Esophagus mucosa (tissue), 1 donor: ENCODE measurements at places on chromosomes 1 and 21. TPM values are rescaled to one million over a fixed set of nuclear protein-coding genes. Genes with fewer than 3 reads are reported as not detected.

GRCh38 chr1:34713443-34713842 is 41.4 kb upstream of the GJB5 start:
- no peak for ATAC-seq

DNA sequence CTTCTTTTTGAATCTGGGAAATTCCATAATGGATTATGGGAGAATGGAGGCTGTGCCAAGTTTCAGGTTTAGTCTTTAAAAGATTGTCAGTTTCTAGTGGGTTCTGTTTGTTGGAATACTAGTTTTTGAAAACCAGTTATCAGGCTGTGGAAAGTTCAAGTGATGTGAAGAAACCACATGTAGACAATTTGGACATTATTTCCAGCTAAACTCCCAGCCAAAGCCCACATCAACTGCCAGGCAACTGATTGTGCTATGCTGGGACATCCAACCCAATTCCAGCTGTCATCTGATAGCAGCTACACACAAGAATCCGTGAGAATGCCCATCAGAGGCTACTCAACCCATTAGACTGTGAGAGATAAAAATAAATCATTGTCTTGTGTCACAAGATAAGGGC is 546.1 kb upstream of the ADAMTS5 start:
- no peak for ATAC-seq

DNA sequence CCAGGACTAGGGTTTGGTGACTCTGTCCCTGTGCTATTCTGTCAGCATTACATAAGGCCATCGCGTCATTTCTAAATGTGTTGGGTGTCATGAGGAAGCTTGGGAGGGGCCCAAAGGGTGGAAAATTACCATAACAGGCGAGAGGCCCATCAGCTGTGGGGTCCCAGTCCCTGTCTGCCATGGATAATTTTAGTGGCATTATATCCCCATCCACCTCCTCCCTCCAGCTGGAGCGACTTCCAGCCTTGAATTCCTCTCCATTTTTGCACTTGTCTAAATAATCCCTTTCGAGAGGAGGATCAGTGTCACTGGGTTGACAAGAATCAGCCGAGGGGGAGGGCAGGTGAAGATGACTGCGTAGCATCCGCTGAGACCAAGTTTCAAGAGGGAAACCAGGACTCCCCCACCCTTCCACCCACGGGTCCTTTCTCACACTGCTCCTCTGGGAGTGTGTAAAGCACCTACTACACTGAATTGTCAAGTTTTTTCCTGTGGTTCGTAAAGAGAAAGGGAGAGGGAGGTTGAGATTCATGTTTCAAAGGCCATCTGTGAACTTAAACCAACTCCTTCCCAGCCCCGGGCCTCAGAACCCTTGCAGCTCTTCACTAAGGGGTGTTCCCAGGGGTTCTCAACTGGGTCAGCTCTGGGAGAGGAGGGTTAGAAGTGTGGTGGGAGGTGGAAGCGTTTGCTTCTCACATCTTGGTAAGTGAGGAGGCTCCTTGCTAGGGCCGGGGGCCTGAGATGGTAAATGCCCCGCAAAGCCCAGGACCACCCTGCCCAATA is 29.2 kb downstream of the VASH2 start:
- no peak for ATAC-seq

GRCh38 chr1:65412256-65412983 is 8.0 kb upstream of the LEPR start:
- no peak for ATAC-seq

DNA sequence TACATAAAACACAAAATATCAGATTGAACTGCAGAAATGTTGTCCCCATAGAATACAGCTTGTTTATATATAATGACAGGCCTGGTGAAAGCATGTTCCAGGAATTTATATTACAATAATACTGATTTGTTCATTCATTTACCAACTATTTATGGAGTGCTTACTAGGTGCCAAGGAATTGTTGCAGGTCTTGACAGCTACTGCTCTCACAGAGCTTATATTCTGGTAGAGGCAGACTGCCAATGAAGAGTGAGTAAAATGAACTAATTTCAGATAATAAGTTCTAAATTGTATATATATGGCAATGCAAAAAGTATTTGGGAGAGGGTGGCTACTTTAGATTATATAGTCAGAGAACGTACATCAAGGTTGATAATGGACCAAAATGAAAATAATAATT is 152.0 kb downstream of the COQ8A start:
- no peak for ATAC-seq

DNA sequence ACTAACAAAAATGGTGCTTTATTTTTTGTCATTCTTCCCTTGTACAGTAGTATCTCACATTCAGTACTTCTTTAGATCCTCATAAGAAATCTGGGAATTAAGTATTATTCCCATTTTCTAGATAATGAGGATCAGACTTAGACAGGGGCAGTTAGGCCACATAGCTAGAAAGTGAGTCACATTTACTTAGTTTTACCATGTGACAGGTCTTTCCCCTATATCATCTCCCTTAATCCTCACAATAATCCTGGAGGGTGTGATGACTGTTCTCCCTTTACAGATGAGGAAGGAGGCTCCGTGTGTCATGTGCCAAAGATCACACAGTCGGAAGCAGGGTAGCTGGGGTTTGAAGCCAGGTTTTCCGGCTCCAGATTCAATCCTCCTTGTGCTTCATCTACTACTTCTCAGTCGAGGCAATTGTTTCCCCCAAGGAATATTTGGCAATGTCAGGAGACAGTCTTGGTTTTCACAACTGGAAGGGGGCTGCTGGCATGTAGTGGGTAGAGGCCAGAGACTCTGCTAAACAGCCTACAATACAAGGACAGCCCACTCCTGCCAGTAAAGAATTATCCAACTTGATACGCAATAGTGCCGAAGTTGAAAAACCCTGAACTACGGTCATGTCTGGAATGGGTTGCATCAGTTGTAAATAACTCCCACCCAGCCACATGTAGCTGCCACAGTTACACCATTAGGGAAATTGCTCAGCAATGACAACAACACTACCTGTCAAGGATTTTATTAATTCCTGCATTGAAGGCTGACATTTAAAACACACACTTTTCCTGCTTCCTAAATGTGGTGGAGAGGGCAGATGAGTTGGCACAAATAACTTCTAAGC is 54.5 kb downstream of the C8B start:
- peak; percentile 87 for ATAC-seq

DNA sequence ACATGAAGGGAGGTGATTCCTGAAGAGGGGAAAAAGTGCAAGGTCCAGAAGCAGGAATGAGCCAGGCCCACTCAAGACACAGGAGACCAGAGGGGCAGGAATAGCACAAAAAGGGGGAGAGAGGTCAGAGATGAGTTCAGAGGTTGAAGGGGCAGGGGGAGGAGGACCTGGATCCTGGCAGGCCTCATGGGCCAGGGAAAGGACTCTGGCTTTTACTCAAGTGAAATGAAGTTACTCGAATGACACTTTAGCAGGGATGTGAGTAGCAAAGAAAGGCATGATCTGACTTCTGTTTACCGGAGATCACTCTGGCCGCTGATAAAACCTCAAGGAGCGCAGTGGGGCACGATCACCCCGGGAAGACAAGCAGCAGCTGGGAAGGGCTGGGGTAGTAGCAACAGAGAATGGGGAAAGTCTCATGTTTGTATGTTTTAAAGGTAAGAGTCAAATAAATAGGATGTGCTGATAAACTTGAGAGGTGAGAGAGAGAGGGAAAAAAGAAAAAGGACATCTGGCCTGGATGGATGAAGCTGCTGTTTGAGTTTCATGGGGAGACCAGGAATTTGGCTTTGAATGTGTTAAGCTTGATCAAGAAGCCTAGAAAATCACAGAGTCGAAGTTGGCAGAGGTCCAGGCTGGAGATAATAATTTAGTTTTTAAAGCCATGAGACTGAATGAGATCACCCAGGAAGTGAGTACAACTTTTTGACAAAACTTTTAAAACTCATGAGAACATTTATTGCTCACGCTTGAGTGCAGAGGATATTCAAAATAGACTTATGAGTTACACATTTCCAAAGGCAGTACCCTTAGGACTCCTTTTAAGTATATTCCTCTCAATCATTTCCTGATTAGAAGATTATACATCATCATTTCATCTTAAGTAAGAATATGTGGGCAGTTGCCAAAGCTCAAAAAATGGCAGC is 156.0 kb downstream of the RERE start:
- peak; percentile 62 for ATAC-seq

- ATAC-seq: no peak
These were observed 2.5 kb upstream of the ID3 start for GRCh38 chr1:23561813-23562100.

DNA sequence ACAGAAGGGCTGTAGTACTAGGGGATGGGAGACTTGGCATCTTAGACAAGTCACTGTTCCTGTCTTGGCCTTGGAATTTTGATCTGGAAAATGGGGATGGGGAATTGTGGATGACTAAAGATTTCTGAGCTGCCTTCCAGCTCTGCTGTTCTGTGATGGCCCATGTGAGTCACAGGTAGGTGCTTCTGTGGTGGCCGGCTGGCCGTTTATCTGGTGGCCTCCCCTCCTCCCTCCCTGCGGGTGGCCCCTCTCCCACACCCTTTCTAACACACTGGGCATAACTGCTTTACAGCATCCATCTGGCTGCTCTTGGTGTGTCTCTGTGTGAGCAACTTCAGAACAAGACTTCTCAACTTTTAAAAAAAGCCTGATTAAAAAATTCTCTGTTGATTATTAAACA is 35.9 kb downstream of the KCNA2 start:
- no peak for ATAC-seq

DNA sequence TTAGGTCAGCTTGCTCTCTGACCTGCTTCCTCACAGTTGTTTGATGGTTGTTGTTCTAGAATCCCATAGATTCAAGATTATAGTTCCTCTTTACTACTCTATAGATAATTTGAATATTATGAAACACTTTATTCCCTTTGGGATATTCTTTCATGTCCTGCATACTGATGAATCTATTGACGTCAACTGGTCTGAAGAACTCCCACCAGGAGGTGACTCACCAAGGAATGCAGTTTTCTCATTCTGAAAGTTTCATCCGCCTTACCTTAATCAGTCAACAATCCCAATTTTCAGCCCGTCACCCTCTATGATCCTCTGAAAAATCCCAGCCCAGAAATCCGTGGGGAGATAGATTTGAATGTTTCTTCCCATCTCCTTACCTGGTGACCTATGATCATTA is 834.1 kb upstream of the PRMT6 start:
- no peak for ATAC-seq

- ATAC-seq: peak; percentile 35
These were observed 301 bp upstream of the NUDT17 start for GRCh38 chr1:145845144-145845513.

GRCh38 chr1:1181938-1182410 is 8.3 kb downstream of the TTLL10 start:
- no peak for ATAC-seq

- ATAC-seq: peak; percentile 88
These were observed 863 bp downstream of the TARBP1 start for GRCh38 chr1:234478152-234478480.

DNA sequence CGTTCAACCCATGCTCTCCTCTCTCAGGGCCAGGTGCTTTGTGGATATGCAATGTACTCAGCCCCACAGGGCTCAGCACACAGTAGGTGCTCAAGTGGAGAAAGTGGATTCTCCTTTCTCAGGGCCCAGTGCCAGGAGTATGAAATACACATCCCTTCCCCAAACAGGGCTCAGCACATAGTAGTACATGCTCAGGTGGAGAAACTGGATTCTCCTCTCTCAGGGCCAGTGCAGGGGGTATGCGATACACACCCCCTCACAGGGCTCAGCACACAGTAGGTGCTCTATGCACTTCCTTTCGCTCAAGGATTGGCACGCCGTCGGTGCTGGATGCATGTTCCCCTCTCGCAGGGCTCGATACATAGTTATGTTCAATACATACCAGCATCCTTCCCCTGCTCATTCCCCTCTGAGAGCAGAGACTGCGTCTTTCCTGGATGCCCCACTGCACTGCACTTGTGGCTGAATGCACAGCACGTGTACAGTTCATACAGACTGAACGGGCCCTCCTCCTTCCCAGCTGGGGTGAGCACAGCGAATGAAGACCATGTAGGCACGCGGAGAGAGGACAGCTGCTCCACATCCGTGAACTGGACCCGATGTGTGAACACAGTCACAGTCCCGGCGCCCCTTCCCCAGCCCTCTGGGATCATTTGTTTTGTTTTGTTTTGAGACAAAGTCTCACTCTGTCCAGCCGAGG is 16.6 kb upstream of the DISP3 start:
- ATAC-seq: no peak

- ATAC-seq: no peak
These were observed 339.0 kb upstream of the B3GALT2 start for GRCh38 chr1:193525411-193525810.

DNA sequence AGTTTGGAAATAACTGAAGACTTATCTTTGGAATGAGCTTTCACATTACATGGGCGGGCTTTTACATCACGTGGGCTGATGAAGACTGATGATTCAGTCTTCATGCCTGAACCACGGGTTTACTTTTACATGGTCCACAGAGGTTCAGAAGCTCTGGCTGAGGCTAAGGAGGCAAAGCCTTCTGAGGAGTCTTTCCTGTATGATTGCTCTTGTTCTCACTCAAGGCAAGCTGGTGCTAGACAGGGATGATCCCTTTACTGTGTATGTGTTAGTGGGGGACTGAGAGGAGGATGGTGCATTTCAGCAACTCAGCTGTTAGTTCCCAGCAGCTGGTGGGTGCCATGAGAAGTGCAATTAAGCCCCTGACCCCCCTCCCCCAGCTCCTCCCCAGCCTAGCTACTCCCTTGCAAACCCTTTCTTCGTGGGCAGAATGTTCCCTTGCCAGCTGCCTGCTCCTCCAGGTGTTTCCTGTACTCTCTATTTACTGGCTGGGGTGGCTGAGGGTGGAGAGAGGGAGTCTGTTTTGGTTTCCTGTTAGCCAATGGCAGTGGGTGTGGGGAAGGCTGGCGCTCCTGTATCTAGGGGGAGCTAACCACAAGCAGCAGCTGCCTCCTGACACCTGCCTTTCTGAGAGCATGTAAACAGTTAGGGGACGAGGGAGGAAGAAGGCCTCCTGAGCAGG is 15.4 kb downstream of the BTG2 start:
- ATAC-seq: peak; percentile 67

DNA sequence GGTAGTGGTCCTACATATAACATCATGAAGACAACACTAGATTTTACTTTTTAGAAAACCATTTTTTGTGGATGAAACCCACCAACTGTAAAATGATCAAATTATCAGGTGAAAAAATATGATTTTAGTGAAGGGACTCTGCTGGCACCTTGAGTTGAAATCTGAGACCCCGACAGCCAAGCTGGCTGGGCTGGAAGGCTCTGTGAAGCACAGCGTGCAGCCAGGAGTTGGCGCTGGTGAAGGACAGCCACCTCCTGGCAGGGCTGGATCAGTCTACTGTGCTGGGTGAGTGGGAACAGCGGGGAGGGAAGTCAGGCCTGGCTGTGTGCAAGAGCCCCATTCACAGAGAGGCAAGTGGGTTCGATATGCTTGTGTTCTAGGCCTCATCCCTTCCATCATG is 47.9 kb downstream of the DDAH1 start:
- ATAC-seq: no peak

Gene ICOSLG
- total RNA-seq: 2.6 TPM

Gene ZNF697
- 1.00 TPM for total RNA-seq

Gene RIMKLA
- 0.08 TPM for total RNA-seq
